ENCODE measurements at places on chromosomes 7 and 10.

DNA sequence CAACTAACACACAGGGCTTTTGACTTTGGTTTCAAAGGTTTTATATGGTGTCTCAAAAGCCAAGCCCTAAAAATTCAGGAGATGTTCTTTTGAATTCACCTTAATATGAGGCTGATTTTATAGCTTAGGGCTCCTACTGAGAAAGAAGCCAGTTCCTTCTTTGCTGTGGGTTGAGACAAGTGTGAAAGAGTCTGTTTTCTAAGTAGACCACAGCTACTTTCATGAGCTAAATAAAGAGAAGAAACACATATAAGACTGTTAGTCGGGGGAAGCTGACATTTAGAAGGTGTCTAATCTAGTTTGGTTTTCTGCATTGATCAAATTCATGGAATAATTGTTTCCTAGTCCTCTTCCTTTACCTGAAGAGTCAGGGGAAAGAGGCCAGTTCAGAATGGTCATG, 332.1 kb upstream of the CELF2 start:
- DNase-seq = no peak

- peak; percentile 55 for DNase-seq
Observed at GRCh38 chr7:47380325-47381133, 201.4 kb downstream of the TNS3 start.

GRCh38 chr7:155489862-155490696, 32.1 kb downstream of the EN2 start:
- DNase-seq = no peak

- DNase-seq = peak; percentile 8
Observed at GRCh38 chr7:114217026-114217806, 197.4 kb upstream of the FOXP2 start.

- peak; percentile 24 for DNase-seq
Observed at GRCh38 chr7:142375710-142376313, 118.0 kb upstream of the PRSS58 start.

DNA sequence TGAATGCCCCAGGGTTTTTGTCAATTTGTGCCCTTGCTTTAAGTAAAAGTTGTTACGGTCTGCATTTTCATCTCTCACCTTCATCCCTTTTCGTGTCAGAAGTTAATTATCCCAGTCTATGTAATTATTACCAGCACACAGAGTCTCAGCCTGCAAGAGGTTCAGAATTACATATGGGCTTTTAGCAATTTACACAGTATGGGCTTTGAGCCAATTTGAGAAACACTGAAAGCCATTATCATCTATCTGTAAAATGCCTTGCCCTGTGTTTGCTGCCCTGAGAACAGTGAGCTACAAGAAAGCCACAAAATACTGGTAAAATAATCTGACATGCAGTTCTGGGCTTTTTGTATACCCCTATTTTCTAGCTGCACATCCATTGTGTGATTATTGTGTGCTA, 125.6 kb upstream of the STEAP4 start:
- no peak for DNase-seq

DNA sequence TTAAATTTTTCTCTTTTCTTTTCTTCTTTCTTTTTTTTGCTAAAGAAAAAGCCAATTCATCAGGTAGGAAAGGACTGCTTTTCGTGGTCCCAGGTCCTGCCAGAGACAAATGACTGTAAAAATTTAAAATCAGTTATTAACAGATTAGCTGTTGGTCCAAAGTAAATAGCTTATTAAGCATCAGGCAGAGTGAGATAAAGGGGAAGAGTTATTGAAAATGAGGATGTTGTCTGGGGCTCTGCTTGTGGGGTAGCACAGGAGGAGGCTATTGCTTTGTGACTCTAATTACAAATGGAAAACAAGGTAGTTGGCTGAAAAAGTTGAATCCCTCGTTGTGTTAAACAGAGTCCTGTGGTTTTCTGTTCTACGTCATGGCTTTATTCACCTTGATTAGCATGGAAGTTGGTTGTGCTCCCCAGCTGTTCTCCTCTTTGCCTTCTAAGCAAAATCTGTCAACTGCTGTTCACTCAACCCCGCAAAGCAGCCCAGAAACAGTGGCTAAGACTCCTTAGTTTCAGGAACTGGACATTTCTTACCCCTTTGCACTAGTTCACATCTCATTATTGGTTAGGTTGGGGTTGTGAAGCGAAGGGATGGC, 128.9 kb downstream of the SNX10 start:
- no peak for DNase-seq

DNA sequence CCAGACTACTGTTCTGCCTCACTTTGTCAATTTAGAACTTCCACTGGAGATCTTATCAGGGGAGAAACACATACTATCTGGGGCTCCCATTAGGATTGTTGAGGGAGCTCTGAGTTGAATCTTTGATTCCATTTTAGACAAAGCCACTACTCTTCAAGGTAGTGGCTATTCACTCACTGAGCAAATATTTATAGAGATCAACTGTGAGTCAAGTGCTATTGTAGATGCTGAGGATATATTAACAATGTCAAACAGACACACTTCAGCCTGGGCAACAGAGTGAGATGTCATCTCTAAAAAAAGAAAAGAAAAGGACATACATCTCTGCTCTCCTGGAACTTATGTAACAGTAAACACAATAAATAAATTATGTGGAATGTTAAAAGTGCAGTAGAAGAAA, 315.3 kb downstream of the PTEN start:
- DNase-seq = no peak

- no peak for DNase-seq
Observed at GRCh38 chr7:50418526-50419290, 31.4 kb downstream of the FIGNL1 start.

GRCh38 chr10:89120931-89121763, 86.0 kb downstream of the CH25H start:
- peak; percentile 52 for DNase-seq

DNA sequence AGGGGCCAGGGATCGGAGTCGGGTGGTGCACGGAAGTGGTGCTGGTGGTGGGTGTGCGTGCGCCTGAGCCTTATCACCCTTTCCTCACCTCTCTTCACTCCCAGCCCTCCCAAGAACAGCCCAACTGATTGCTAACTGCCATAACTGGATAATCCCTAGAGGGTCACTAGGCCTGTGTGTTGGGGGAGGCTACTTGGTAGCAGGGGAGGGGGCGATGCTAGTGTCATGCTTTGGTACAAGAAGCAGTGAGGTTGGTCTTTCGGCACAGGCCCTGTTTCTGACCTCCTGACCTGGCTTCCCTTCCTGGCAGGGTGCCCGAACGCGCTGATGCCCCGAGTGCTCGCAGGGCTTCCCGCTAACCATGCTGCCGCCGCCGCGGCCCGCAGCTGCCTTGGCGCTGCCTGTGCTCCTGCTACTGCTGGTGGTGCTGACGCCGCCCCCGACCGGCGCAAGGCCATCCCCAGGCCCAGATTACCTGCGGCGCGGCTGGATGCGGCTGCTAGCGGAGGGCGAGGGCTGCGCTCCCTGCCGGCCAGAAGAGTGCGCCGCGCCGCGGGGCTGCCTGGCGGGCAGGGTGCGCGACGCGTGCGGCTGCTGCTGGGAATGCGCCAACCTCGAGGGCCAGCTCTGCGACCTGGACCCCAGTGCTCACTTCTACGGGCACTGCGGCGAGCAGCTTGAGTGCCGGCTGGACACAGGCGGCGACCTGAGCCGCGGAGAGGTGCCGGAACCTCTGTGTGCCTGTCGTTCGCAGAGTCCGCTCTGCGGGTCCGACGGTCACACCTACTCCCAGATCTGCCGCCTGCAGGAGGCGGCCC, 652 bp downstream of the KAZALD1 start:
- peak; percentile 54 for DNase-seq

DNA sequence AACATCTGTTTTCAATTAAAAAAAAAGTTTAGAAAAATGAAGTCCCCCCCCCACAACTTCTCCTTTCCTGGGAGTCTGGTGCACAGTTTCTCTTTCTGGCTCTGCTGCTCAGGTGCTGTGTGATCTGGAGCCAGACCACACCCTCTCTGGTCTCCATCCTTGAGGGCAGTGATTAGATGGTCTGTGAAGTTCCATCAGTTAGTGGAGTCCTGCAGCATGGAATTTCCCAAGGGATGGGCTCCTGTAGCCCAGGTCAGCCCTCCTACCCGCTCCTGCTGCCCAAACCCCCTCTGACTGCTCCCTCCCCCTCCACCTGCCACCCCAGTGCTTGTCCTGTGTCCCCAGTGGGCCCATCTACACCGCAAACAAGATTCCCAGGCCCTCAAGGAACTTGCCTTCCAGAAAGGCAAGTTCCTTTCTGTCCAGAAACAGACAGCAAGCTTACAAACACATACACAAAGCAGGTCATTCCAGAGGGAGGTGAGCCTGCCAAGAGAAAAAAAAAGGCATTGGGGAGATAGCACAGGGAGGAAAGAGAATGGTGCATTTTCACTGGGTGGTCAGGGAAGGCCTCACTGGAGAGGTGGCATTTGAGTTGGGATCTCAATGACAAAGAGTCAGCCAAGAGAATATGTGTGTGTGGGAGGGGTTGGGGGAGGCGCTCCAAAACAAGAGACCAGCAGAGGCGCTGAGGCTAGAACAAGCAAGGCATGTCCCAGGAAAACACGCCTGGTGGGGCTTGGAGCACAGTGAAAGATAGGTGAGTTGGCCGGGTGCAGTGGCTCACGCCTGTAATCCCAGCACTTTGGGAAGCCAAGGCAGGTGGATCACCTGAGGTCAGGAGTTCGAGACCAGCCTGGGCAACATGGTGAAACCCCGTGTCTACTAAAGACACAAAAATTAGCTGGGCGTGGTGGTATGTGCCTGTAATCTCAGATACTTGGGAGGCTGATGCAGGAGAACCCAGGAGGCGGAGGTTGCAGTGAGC, 49.5 kb upstream of the SLC29A3 start:
- no peak for DNase-seq

DNA sequence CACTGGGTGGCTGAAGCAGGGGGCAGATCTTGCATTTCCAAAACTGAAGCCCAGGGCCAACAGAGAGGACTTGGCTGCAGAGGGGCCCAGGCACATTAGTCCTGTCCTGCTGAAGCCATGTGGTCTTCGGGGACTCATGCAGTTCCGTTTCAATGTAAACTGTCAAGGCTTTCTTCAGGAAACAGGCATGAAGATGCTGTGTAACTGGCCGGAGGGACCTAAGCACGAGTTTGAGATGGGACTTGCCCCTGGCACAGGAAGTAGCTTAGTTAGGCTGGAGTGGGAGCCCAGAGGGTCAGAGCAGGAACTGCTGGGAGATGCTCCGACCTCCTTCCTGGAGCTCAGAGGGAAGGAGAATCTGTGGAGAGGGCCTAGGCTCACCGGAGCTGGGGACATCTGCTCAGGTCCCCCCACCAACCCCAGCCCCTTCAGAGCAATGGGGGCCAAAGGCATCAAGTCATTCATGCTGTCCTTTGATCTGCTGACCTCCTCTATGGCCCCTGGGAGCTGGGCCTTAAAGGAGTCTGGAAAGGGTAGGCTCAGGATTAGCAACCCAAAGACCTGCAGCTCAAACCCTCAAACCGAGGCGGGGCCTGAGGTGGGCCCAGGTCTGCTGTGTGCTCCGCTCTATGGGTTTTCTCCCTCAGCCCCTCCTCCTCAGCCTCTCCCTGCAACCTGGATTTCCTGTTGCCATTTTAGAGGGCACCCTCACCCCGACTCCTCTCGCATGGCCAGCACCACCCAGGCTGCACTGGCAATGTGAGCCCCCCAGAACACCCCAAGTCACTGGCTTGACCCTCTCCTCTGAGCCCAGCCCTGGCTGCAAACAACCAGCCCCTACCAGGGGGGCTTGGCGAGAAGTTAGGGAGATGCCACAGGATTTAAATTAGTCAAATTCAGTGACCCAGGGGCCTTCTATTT, 4.4 kb upstream of the MNX1 start:
- no peak for DNase-seq

All from fibroblast of skin of back (primary cell).